ENCODE measurements at places on chromosomes 16 and 17.

- no peak for DNase-seq
Measured at GRCh38 chr16:84732674-84733352, 33.0 kb downstream of the USP10 start.

DNA sequence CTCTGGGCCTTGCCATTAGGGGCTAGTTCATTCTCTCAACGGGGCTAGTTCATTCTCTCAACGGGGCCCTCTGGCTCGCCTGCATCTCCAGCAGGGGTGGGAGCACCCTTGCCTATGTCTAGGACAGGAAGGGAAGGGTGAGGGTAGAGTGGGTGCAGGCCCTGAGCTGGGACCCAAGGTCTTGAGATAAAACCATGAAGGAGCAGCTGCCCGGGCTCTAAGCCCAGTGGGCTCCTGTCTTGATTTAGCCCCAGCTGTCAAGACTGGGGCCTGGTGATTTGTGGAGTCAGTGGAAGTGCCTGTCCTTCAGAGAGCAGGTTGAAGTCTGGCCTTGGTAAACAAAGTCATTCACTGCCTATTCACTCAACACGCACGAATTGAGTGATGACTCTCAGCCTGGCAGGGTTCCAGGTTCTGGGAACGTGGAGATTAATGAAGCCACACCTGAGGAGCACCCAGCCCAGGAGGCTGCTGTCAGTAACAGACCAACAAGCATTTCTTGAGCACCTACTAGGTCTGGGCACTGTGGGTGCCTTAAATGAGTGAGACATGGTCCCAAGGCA, 35.4 kb downstream of the WNT3 start:
- DNase-seq = no peak

DNA sequence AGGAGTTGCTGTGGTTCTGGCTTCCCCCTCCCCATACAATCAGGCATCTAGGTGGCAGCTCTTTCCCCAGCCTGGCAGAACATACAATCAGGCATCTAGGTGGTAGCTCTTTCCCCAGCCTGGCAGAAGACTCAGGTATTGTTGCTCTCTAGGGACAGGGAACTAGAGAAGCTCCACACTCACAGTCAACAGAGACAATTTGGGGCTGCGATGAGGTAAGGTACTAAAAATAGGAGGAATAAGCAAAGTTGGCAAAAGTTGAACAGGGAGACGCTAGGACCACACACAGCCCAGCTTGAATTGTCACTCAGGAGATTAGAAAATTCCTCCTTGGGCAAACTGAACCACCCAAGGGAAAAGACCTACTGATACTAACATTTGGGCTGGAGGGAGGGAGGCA, 315.5 kb upstream of the CDH5 start:
- DNase-seq = no peak

- no peak for DNase-seq
Measured at GRCh38 chr17:61306003-61306402, 93.6 kb upstream of the TBX2 start.

DNA sequence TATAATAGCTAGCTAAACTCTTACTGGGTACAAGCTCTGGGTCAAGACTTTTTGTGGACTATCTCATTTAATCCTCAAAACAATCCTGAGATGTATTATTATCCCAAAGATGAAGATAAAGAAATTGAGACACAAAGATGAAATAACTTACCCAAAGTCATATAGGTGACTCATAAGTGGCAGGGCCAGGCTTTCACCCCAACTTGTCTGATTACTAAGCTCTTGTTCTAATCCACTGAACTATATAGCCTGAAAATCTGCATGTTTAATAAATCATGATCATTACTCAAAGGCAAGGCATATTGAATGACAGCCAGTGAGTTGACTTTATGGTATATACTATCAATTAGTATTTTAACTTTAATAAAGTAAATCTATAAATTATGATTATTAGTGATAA, 77.4 kb downstream of the SKAP1 start:
- DNase-seq = no peak

- DNase-seq = no peak
Measured at GRCh38 chr17:77877036-77877435, 81.5 kb upstream of the TNRC6C start.

- no peak for DNase-seq
Measured at GRCh38 chr16:13322336-13322735, 420.9 kb downstream of the SHISA9 start.

DNA sequence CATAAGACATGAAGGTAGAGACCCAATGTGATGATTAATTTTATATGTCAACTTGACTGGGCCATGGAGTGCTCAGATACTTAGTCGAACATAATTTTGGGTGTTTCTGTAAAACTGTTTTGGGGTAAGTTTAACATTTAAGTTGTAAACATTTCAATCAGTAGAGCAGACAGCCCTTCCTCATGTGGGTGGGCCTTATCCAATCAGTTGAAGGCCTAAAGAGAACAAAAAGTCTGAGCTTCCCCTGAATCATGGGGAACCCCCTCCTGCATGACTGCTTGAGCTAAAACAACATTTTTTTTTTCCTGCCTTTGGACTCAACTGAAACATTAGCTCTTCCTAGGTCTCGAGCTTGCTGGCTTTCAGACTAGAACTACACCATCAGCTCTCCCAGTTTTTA, 327.3 kb upstream of the SOX9 start:
- DNase-seq = no peak

- no peak for DNase-seq
Measured at GRCh38 chr16:48430890-48431289, 45.7 kb upstream of the SIAH1 start.

DNA sequence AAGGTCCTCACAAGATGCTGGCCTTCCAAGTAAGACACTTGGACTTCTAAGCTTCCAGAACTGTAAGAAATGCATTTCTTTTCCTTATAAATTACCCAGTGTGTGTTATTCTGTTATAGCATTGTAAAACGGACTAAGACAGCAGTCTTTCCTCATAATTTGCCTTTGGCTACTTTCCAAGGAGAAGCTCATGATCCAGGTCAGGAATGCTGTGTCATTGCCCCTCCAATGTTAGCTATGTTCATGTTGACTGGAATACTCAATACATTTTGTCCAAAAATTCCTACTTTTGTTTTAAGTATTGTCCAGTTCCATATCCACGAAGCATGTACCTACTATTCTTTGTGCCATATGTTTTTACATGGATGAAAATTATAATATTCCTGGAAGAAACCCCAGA, 234.6 kb downstream of the HS3ST3A1 start:
- DNase-seq = no peak

Data from activated T-cell treated with anti-CD3 and anti-CD28 coated beads, Interleukin-2, amount 50 U/mL, for 1 hour (primary cell).